Cerebellar nuclear complex (tissue), 1 donor: ENCODE measurements at places on chromosomes 5 and 9.

GRCh38 chr5:73490088-73490487 lies 8.2 kb upstream of the BTF3 start:
- DNase-seq = no peak

- DNase-seq = no peak
Observed at GRCh38 chr5:93072831-93073459, 508.1 kb downstream of the NR2F1-AS1 start.

- no peak for DNase-seq
Observed at GRCh38 chr5:66814146-66814991, 218.2 kb downstream of the MAST4 start.

- DNase-seq = peak; percentile 3
Observed at GRCh38 chr5:75681125-75681830, 36.0 kb downstream of the POC5 start.

DNA sequence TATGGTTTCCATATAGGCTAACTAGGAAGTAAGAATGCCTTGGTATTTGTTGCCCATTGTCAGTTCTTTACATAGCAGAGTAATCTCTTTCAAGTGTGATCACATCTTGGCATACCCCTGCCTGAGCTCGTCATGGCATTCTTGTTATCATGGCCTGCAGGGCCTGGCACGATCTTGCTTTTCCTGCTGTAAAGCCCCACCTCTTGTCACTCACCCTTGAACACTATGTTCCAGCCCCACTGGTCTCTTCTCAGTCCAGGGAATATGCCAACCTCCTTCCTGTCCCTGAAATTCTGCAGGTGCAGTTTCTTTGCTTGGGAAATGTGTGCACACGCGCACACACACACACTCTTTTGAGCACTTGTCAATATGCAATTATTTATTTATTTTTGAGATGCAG lies 250.2 kb upstream of the DMRT1 start:
- DNase-seq = no peak

GRCh38 chr5:146867996-146868708 lies 10.4 kb downstream of the PPP2R2B start:
- DNase-seq = peak; percentile 89

DNA sequence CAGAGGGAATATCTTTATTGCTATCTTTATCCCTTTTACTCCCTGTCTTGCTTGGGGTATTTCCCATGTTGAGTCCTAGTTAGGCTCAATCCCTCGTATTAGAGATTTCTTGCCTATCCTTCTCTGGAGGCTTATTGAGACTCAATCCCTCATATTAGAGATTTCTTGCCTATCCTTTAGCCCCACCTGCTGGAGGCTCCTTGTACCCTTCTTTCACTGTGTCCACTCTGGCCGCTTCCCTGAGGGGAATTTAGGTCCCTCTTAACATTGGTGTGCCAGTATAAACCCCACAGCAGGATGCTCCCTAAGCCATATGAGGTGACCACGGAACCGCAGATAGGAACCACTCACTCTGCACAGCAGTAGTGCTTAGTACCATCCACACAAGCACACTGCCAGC lies 110.7 kb upstream of the MAMDC2 start:
- no peak for DNase-seq

GRCh38 chr9:121373011-121373729 lies 3.1 kb upstream of the STOM start:
- DNase-seq = no peak

DNA sequence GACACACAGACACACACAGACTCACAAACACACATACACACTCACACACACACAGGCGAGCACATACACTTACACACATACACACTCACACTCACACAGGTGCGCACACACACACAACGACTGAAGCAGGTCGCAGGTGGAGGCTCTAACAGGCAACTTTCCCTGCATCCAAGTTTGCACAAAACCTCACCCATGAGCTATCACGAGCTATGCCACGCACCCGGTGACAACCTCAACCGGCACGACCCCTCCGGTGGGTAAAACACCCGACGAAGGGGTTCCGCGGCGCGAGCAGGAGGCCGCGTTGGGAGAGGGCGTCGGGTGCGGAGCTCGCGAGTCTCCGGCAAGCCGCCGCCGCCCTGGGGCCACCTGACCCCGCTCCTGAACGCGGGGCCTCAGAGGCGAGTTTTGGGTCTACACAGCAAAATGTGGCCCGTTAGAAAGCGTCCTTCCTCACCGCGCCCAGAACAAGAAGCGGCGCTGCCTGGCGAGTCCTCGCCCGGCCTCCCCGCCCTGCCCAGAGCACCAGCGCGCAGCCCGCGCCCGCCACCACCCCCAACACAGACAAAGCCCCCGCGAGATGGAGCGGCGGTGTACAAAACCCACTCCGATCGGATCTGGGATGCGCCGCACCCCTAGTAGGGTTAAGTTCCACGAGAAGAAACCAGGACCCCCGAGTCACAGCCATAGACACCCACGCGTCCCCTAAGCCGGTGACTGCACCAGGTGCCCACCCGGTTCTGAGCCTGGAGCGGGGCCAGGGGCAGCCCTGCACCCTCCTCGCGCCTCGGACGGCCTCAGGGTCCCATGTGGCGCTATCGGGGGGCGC lies 665 bp downstream of the SLC6A3 start:
- no peak for DNase-seq

DNA sequence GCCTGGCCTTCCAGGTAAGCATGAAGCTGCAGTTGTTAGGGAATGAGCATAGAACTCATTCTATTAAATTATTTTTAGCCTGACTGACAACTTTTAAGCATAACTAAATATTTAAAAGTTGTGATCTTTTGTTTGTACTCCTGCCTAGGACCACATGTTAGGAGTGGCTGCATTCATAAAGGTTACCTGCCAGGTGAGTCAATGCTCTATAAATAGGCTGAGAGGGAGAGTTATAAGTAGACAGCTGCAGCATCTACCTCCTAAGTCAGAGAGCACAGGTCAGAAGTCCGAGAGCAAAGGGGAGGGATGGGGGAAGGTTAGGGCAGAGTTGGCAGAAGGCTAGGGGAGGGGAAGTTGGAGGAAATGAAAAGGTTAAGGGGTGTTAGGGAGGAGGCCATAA lies 292.4 kb upstream of the TLE4 start:
- no peak for DNase-seq

DNA sequence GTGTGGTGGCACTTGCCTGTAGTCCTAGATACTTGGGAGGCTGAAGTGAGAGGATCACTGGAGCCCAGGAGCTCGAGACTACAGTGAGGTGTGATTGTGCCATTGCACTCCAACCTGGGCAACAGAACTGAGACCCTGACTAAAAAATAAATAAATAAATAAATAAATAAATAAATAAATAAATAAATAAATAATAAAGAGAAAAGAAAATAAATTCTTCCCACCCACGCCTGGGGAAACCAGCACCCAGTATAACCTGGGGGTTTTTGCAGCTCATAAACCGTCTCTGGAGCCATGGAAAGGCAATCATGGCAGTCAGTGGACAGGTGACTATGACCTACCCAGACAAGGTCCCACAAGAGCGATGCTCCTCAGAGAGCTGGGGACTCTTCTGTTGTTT lies 7.9 kb downstream of the WNT8A start:
- no peak for DNase-seq
